Kidney glomerular epithelial cell (primary cell): ENCODE measurements at places on chromosomes 5 and 9.

DNA sequence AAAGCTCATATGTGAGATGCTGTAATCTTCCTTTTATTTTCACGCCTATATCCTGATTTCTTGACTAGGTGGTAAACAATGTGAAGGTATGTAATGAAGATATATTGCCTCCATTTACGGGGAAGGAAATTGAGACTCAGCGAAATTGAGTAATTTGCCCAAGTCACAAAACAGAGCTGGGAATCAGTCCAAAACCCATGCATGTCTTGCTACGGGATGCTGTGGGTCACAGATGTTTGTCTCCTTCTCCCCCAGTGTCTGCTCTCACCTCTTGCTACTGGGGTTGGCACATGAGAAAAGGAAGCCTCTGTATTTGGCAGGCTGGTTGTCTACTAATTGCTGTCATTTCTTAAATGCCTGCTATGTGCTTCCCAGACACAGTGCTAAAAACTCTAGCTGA lies 53.7 kb upstream of the TEX48 start:
- DNase-seq, result no peak

DNA sequence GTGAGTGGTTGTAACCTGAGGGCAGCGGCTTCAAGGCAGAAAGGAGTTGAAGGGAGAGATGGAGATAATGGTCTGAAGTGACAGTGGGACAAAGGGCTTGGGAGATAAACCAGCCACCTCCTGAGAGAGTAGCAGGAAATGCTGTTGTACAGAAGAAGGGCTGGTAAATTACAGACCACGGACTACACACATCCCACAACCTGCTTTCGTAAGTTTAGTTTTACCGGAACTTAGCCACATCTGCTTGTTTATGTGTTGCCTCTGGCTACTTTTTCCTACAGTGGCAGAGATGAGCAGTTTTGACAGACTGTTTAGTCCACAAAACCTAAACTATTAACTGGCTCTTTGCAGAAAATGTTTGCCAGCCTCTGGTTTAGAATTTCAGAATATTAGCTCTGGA lies 269.5 kb downstream of the ARHGEF28 start:
- DNase-seq, result no peak

GRCh38 chr5:177306674-177307543 lies 3.3 kb downstream of the PRELID1 start:
- DNase-seq, result no peak

DNA sequence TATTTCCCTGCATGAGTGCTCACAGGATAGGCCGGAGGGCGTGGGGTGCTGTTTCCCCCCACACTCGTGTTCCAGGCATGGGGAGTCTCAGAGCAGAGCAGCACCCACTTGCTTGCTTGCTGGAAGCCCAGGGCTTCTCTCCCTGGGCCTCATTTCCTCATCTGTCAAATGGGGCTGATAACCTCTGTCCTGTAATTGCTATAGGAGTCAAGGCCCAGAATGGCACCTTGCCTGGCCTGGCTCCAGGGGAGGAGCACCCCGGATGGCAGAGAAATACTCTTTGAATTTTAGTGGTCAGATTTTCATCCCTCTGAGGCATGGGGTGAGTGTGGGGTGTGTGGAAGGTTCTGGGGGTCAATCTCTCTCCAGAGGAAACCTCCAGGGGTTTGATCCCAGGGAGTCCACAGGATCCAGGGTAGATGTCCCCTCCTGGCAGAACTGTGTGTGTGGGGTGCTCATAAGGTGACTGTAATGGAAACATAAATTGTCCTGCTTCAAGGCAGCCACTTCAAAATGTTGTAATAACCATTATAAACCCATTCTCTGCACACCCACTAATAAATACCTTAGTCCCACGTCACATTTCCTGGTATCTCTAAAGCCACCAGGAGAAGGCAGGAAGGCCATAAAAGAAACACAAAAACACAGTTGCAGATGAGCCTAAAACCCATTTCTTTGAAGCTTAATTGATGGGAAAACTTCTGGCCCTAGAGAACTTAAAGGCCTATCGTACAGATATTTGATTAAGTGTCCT lies 272.2 kb downstream of the FSTL4 start:
- DNase-seq, result no peak
